ENCODE measurements at places on chromosomes 1 and 21. TPM values are rescaled to one million over a fixed set of nuclear protein-coding genes. Genes with fewer than 3 reads are reported as not detected.

- DNase-seq: no peak
These were observed 15.9 kb downstream of the DUSP10 start for GRCh38 chr1:221725735-221726672.

GRCh38 chr1:213067352-213067751, 16.3 kb downstream of the RPS6KC1 start:
- no peak for DNase-seq

GRCh38 chr1:183310753-183311479, 107.3 kb downstream of the NMNAT2 start:
- DNase-seq: no peak

DNA sequence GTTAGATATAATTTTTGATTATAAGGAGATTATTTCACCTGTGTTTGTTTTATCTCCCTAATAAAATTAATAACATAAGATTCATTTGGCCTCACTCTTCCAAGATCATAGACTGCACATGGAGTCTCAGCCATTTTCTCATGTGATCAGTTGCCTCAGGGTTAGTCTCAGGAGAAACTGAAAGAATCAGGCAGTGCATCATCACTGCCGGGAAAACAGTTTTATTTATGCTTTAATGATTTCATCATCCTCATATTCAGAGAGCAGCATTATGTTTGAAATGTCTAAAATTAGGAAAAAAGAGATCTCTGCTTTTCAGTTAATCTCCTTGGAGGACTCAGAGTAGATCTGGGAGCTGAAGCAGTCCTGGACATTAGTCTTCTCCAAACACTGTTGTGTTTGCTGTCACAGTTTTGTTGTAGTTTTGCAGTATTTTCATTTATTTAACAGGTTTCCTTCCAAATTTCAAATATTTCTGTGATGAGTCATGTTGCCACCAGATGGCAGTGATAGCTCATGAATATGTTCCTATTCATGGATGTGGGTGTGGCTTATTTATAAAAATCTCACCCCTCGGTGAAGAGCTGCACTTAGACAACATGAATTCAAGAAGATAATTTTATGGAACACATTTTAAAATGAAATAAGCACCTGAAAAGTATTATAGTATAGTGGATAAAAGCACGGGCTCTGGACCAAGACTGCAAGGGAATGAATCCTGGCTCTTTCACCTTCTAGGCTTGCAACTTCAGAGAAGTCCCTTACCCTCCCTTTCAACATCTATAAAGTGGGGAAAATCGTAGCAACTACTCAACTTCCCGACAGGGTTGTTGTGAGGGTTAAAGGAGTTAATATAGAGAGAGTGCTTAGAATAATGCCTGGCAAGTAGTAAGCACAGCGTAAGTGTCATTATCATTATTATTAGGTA, 31.2 kb downstream of the CHD1L start:
- DNase-seq: no peak

DNA sequence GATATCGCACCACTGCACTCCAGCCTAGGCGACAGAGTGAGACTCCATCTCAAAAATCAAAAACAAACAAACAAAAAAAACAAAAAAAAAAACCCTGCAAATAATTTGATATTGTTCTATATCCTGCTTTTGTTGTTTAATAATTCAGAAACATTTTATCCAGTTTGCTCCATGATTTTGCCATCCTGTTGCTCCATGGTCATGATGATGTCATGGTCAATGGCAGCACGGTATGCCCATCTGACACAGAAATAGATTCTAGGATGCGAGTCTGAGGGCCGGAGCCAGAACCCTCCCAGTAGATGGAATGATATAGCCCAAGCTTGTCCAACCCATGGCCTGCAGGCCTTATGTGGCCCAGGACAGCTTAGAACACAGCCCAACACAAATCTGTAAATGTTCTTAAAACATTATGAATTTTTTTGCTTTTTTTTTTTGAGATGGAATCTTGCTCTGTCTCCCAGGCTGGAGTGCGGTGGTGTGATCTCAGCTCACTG, 39.8 kb downstream of the EDARADD start:
- DNase-seq: no peak

CHI3L1 gene
- not detected for total RNA-seq

XCL2 gene
- not detected for total RNA-seq

C1QTNF12 gene
- total RNA-seq: 1.7 TPM

DNA sequence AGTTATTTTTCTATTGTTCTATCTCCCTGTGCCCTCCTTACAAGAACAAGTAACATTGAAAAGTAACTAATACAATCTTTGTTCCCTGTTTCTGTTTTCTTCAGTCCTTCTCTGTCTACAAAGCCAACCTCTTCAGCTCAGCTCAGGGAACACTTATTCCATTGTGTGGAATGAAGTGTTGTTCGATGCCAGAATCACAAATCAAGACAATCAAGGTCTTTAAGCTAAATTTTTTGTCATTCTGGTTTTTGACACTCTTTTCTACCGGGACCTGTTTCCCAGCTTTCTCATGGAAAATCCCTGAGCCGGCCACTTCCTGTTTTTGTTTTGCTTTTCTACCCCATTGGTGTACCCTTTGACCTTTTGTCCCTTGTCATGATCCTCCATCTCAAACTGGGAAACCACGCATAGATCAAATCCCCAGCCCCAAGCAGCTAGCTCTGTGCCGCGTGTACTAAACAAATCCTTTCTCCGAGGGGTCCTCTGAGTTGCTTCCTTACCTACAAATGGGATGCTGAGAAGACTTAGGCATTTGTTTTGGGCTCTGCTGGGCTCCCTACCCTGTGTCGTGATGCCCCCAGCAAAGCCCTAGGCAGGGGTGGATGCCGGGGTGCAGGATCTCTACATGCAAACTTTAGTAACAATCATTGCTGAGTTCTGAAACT, 141.8 kb downstream of the TOMM20 start:
- DNase-seq: no peak

All from progenitor cell of endocrine pancreas (in vitro differentiated cells).